ENCODE measurements at places on chromosomes 2 and 18.

DNA sequence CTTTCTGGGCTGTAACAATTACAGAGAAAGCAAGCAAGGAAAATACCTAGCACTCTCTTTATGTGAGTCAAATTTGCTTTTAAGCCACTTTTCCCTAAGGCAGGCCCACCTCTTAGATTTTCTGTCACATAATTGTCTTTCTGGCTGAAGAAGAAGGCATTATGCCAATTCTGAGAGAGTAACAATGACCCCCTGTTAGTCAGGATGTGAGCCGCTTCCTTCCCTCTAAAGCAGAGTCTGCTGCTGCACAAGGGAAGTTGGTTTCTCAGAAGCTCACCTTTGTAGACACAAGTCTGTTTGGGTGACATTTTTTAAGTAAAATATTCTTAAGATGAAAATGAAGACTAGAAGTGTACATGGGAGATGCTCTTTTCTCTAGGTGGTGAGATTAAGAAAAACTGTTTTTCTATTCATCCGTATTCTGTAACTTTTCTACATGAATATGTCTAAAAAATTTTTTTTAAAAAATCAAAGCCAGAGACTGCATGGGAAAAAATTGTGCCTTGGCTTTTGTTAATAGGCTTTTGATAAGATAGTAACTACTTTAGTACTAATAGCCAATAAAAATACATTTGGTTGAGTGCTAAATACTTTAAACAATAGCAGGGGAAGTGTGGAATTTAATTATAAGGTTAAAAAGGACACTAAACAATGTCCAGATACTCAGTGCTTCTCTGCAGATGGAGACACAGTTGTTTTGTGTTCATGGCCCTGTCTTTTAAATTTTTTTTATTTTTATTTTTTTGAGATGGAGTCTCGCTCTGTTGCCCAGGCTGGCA is 33.4 kb upstream of the VPS54 start:
- H3K27ac ChIP-seq, result no peak overlapping the region
- H3K4me3 ChIP-seq, result no peak overlapping the region
- H3K36me3 ChIP-seq, result no peaks in the 10 kb centered on the region
- H3K4me1 ChIP-seq, result peaks cover 43% of the 10 kb centered on the region
- no peaks in the 10 kb centered on the region for H3K27me3 ChIP-seq
- DNase-seq, result peak; percentile 31

- no peak overlapping the region for H3K4me3 ChIP-seq
- H3K27me3 ChIP-seq, result peaks cover 41% of the 10 kb centered on the region
- no peak overlapping the region for H3K27ac ChIP-seq
- H3K36me3 ChIP-seq, result no peaks in the 10 kb centered on the region
These were observed 6.7 kb downstream of the SCYGR3 start for GRCh38 chr2:227607941-227608340.

GRCh38 chr18:1806884-1807615 is 764.3 kb downstream of the METTL4 start:
- H3K27me3 ChIP-seq, result no peaks in the 10 kb centered on the region
- H3K36me3 ChIP-seq, result no peaks in the 10 kb centered on the region
- no peak overlapping the region for H3K4me3 ChIP-seq
- H3K4me1 ChIP-seq, result no peaks in the 10 kb centered on the region
- H3K27ac ChIP-seq, result no peak overlapping the region

GRCh38 chr2:170155022-170155722 is 22.8 kb upstream of the MYO3B start:
- H3K4me1 ChIP-seq, result no peaks in the 10 kb centered on the region
- H3K27ac ChIP-seq, result no peak overlapping the region
- no peak overlapping the region for H3K4me3 ChIP-seq
- no peaks in the 10 kb centered on the region for H3K36me3 ChIP-seq

GRCh38 chr2:114729026-114729425 is 286.6 kb downstream of the DPP10 start:
- no peaks in the 10 kb centered on the region for H3K27me3 ChIP-seq
- H3K36me3 ChIP-seq, result no peaks in the 10 kb centered on the region
- no peak overlapping the region for H3K27ac ChIP-seq
- DNase-seq, result no peak
- H3K4me3 ChIP-seq, result no peak overlapping the region

Data from activated CD4-positive, alpha-beta T cell treated with anti-CD3 and anti-CD28 coated beads, Interleukin-2, amount 10 ng/mL, durations not matched to agents 7 days and 5 days (primary cell).